ENCODE measurements at places on chromosomes 12 and 14.

- H3K4me3 ChIP-seq, result no peak overlapping the region
- no peak for DNase-seq
- H3K27me3 ChIP-seq, result no peaks in the 10 kb centered on the region
- H3K36me3 ChIP-seq, result peaks cover 4% of the 10 kb centered on the region
- peaks cover 7% of the 10 kb centered on the region for H3K4me1 ChIP-seq
- no peak overlapping the region for H3K27ac ChIP-seq
Observed at GRCh38 chr12:122942637-122943036, 23.6 kb downstream of the ABCB9 start.

GRCh38 chr12:107748472-107748871 lies 12.5 kb downstream of the PRDM4 start:
- no peak overlapping the region for H3K4me3 ChIP-seq
- H3K27ac ChIP-seq, result no peak overlapping the region
- no peaks in the 10 kb centered on the region for H3K27me3 ChIP-seq

- no peaks in the 10 kb centered on the region for H3K27me3 ChIP-seq
- no peak for DNase-seq
- H3K4me3 ChIP-seq, result no peak overlapping the region
- H3K4me1 ChIP-seq, result no peaks in the 10 kb centered on the region
- H3K27ac ChIP-seq, result no peak overlapping the region
Observed at GRCh38 chr12:69672195-69672594, 26.9 kb downstream of the BEST3 start.

DNA sequence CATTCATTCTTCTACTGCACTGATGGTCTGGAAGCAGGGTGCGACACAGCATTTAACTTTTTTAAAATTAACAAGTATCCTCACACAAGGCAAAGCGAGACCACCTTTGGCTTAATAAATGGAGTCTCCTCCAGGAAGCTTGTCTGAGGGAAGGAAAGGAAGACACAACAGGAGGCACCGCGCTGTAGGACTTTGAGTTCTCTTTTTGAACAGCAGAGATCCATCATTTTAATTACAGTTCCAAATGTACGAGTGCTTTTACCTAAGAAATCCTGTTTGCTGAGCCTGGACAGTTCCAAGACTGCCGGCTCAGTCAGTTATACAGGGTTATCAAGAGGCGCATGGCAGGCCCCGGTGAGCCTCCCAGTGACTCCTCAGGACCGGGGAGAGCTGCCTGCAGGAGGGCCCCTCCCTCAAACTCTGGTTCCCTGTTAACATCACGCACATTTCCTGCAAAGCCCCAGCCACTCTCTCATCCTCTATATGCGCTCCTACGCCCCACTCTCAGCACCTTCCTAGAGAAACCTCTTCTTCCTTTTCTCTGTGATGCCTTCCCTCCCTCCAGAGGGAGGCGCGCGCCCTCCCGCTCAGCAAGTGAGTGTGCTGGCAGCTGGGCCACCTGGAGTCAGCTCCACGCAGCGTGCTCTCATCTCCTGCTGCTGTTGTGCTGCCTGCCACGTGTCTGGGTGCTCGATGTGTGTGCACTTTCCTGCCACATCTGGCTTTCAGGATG lies 46.1 kb downstream of the STX2 start:
- peaks cover 3% of the 10 kb centered on the region for H3K27me3 ChIP-seq
- H3K4me1 ChIP-seq, result no peaks in the 10 kb centered on the region
- DNase-seq, result no peak
- H3K27ac ChIP-seq, result no peak overlapping the region
- no peak overlapping the region for H3K4me3 ChIP-seq

DNA sequence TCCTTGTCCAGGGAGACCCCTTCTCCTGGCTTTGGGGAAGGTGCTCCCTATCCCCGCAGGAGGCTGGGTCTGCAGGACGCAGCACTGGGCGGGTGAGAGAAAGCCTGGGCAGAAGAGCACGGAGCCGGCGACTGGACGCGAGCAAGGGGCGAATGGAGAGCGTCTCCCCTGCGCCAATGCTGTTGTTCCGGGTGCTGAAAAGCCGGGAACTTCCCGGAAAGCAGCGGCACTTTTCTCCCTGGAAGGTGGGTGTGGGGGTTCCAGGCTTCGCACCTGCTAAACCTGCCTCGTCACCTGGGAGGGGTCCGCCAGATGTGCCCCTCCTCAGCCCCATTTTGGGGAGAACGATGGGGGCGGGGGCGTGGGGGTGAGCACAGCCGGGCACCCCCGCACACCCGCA lies 417.1 kb upstream of the TMTC1 start:
- H3K4me1 ChIP-seq, result no peaks in the 10 kb centered on the region
- peak overlapping the region; percentile 71 for H3K4me3 ChIP-seq
- H3K36me3 ChIP-seq, result no peaks in the 10 kb centered on the region
- DNase-seq, result peak; percentile 40

GRCh38 chr14:55071870-55072640 lies 20.6 kb downstream of the MAPK1IP1L start:
- H3K4me1 ChIP-seq, result peaks cover 5% of the 10 kb centered on the region
- H3K4me3 ChIP-seq, result no peak overlapping the region
- no peak overlapping the region for H3K27ac ChIP-seq
- DNase-seq, result no peak
- peaks cover 2% of the 10 kb centered on the region for H3K27me3 ChIP-seq

DNA sequence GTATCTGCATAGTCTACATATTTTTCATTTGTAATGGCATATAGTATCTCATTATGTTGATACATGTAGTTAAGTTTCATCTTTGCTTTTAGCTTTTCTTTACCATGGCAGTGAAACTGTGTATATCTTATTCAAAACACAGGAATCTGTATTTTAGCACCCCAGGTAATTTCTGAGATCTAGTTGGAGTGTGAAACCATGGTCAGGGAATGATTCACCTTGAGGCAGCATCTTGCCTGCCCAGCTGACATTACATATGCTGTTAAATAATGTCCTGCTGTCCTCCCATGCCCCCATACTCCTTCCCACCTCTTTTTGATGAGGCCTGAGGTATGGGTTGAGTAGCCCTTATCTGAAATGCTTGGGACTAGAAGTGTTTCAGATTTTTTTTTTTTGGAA lies 125.4 kb upstream of the ATF1 start:
- no peak for DNase-seq
- H3K27ac ChIP-seq, result no peak overlapping the region
- H3K4me3 ChIP-seq, result no peak overlapping the region
- peaks cover 10% of the 10 kb centered on the region for H3K36me3 ChIP-seq

DNA sequence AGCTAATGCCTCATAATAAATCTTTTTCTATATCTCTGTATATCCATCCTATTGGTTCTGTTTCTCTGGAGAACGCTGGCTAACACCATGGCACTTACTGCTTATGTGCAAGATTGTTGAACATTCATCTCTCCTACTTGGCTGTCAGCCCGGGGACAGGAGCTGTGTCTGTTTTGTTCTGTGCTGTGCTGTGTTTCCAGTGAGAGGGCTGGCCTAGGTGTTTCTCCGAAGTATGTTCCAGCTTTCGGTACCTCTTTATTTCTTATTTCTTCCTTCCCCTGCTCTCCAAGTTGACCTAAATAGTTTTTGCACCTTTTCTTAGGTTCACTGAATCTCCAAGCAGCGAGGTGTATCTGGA lies 18.8 kb upstream of the NR4A1 start:
- no peak for DNase-seq
- peaks cover 19% of the 10 kb centered on the region for H3K27me3 ChIP-seq
- H3K36me3 ChIP-seq, result no peaks in the 10 kb centered on the region
- peaks cover 20% of the 10 kb centered on the region for H3K4me1 ChIP-seq
- H3K4me3 ChIP-seq, result peak overlapping the region; percentile 77
- peak overlapping the region; percentile 55 for H3K27ac ChIP-seq

GRCh38 chr12:66235626-66236281 lies 46.7 kb downstream of the IRAK3 start:
- no peak for DNase-seq
- H3K36me3 ChIP-seq, result no peaks in the 10 kb centered on the region
- H3K27me3 ChIP-seq, result peaks cover 8% of the 10 kb centered on the region
- H3K4me1 ChIP-seq, result peaks cover 3% of the 10 kb centered on the region
- H3K4me3 ChIP-seq, result no peak overlapping the region
- no peak overlapping the region for H3K27ac ChIP-seq

DNA sequence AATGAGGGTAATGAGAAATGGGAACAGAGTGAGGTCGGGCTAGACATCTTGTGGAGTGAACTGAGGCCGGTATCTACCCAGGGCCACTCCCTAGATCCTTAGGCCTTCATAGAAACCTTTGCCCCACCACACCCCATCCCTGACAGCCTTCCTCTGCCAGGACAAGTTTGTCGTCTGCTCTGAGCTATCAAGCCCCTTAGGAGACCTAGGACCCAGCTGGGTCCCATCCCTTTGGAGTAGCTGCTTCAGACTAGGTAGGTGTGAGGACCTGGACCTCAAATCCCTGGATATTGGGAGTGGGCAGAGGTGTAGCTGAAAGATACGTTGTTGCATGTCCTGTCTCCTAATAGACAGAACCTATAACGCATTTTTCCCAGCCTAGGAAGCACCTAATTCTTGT lies at the start of gene TMEM253:
TMEM253 (plus strand) TSS at position 136 of the 400 bp plus-strand sequence. CDS start 278 bp downstream, outside the sequence.
- peak within 1 kb of the TSS; percentile 31 for H3K27ac ChIP-seq
- no peak for DNase-seq
- peaks cover 37% of the 10 kb centered on the region for H3K4me1 ChIP-seq
- peaks cover 4% of the 10 kb centered on the region for H3K36me3 ChIP-seq
- H3K4me3 ChIP-seq, result peak within 1 kb of the TSS; percentile 65

DNA sequence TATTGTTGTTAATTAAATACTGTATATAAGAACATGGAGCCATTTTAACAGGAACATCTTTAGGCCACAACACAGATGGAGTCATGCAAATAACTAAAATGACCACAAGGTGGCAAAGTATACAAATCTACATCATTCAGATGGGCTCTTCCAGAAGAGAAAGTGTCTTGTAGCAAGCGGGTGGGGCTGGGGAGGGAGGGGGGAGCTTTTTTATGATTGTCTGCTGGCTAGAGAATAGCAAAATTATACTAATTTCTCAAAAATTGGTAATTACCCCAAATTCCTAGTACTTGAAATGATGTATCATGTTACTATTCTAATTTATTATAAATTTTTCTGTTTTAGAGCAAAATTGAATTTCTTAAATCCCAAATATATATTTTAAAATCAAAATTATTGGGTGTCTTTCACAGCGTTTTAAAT lies 378.7 kb downstream of the PRKD1 start:
- H3K27me3 ChIP-seq, result peaks cover 3% of the 10 kb centered on the region
- H3K27ac ChIP-seq, result no peak overlapping the region
- H3K4me3 ChIP-seq, result no peak overlapping the region
- H3K4me1 ChIP-seq, result no peaks in the 10 kb centered on the region
- no peaks in the 10 kb centered on the region for H3K36me3 ChIP-seq
- DNase-seq, result no peak

GRCh38 chr14:57491640-57492039 lies 2.0 kb downstream of the CCDC198 start:
- H3K36me3 ChIP-seq, result no peaks in the 10 kb centered on the region
- no peak for DNase-seq
- no peaks in the 10 kb centered on the region for H3K27me3 ChIP-seq
- no peak overlapping the region for H3K4me3 ChIP-seq
- H3K4me1 ChIP-seq, result no peaks in the 10 kb centered on the region
- no peak overlapping the region for H3K27ac ChIP-seq

- H3K4me3 ChIP-seq, result no peak overlapping the region
- no peaks in the 10 kb centered on the region for H3K36me3 ChIP-seq
- no peak for DNase-seq
- no peaks in the 10 kb centered on the region for H3K4me1 ChIP-seq
Observed at GRCh38 chr12:15011162-15011561, 38.3 kb downstream of the PDE6H start.

DNA sequence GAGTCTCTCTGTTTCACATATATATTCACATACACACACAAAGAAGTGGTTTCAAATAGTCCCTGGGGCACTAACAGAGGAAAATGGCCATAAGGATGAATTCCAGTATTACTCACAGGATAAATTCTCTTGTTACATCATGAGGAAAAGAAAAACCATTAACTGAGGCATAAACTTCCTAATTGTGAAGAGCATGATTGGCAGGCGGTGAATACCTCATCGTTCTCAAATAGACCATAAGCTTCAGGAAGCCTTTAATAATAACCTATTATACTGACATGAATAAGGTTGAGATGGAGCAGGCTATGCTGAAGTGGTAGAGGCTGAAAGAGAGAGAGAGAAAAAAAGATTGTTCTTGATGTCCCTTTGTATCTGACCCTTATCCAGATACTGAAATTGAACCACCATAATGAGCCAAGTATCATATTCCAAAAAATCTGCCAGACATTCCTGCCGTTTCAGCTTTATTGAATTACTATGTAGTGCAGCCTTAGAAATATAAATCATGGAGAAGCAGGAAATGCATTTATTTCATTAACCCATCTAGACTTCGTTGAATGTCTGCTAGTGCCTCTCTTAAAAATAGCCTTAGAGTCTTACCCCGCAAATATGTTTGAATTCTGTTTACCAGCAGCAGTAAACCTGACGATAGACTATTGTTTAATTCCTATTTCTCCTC lies 86.8 kb downstream of the NUAK1 start:
- H3K27ac ChIP-seq, result no peak overlapping the region

DNA sequence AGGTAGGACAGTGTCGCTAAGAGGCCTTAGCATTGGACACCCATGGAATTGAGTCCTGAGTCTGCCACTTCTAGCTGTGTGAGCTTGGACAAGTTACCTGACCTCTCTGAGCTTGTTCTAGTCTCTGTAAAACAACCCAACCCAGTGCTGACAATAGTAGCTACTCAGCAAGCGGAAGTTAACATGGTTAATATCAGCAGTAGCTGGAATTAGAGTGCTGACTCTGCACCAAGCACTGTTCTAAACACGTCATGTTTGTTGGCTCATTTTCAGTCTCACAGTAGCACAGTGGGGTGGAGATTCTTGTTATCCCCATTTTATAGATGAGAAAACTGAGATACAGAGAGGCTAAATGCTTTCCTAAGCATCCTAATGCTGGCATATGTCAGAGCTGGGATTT lies 47.5 kb upstream of the RIN3 start:
- peaks cover 8% of the 10 kb centered on the region for H3K27me3 ChIP-seq
- no peak for DNase-seq
- no peaks in the 10 kb centered on the region for H3K36me3 ChIP-seq
- H3K4me3 ChIP-seq, result no peak overlapping the region
- peaks cover 17% of the 10 kb centered on the region for H3K4me1 ChIP-seq

DNA sequence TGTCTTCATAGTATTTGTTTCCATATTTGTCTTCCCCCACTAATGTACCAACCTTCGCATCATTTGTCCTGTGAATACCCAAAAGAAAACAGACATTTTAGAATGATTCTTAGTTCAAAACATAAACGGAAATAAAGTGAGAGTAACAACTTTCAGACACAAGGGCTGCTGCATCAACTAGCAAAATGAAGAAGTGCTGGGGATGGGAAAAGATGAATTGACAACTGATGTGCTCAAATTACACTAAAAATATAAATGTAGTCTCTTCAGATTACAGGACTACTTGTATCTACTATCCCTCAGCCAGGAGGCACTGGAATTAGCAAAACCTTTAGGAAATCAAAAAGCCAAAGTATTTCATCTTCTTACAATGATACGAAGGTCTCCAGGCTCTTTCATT lies 743 bp downstream of the NDUFA12 start:
- no peak for DNase-seq
- H3K36me3 ChIP-seq, result peaks cover 3% of the 10 kb centered on the region
- peak overlapping the region; percentile 72 for H3K27ac ChIP-seq
- H3K4me3 ChIP-seq, result peak overlapping the region; percentile 96

Data from endothelial cell (in vitro differentiated cells).